ENCODE measurements at places on chromosomes 11 and 22. TPM values are rescaled to one million over a fixed set of nuclear protein-coding genes. Genes with fewer than 3 reads are reported as not detected.

Gene CNTF
- total RNA-seq = 1.6 TPM

Gene UPK3A
- not detected for total RNA-seq

Gene PCNX3
- 49.8 TPM for total RNA-seq

Gene SHISAL1
- 6.1 TPM for total RNA-seq

Gene KRTAP5-9
- total RNA-seq = not detected

Gene SLCO2B1
- total RNA-seq = 0.54 TPM
